ENCODE measurements at places on chromosomes 4 and X.

DNA sequence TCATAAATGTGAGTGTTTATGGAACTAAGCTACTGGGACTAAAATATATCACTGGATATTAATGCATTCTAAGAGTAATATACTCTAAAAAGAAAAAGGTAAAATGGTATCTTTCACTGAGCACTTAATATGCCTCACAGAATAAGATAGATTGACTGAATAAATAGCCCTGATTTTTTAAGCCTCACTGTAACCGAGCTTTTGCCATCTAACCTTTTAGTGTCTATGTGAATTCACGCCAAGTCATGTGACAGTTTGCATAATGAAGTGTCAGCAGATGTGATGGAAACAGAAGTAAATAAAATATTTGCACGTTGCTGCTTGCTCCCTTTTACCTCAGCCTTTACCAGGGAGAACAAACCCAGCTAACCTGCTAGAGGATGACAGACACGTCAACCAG is 119.7 kb upstream of the NWD2 start:
- no peak for DNase-seq

DNA sequence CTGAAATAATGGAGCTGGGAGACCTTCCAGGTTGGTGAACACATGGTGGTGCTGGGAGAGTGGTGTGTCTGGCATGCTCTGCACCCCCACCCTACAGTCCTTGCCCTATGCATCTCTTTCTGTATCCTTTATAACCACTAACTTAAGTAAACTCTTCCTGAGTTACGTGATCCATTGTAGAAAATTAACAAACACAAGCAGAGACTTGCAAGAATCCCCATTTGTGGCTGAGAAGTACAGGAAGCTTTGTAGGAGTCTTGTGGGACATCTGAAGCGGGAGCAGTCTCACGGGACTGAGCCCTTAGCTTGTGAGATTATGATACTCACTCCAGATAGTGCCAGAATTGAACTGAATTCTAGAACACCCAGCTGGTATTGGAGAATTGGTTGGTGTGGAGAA is 14.3 kb upstream of the FAM13A start:
- DNase-seq: no peak

DNA sequence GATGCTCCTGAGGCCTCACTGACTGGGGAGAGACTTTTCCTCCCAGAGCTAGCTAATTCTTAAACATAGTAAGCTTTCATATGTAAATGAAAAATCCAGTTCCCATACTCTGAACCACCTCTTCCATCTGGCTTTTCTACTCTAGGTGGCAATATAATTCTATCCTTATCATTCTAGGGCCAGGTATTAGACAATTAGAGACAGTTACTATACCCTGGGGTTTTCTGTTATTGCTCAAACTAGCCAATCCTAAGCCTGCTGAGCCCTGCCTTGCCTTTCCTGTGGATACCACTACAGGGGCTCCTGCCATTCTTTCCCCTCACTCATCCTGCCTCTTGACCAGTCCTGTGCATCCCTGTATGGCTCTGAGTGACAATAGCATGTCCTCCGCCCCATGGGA is 552.0 kb downstream of the STIM2 start:
- peak; percentile 46 for DNase-seq

DNA sequence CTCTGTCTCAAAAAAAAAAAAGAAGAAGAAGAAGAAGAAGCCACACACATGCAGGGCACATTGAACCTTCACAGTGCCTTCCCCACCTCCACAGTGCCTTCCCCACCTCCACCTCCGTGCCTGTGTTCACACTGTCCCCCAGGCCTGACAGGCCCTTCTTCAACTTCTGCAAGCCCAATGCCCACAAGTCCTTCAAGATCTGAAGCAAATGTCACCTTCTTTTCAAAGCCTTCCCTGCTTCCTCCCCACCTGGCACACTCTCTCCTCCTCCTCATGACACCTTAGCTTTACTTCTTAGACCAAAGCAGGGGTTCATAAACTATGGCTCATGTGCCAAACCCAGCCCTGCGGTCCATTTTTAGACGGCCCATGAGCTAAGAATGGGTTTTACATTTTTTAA is 19.9 kb downstream of the ELF4 start:
- DNase-seq: no peak

- peak; percentile 77 for DNase-seq
Measured at GRCh38 chrX:9341291-9342201, 123.3 kb upstream of the TBL1X start.

GRCh38 chrX:110397339-110397738 is 38.7 kb downstream of the RTL9 start:
- peak; percentile 27 for DNase-seq

DNA sequence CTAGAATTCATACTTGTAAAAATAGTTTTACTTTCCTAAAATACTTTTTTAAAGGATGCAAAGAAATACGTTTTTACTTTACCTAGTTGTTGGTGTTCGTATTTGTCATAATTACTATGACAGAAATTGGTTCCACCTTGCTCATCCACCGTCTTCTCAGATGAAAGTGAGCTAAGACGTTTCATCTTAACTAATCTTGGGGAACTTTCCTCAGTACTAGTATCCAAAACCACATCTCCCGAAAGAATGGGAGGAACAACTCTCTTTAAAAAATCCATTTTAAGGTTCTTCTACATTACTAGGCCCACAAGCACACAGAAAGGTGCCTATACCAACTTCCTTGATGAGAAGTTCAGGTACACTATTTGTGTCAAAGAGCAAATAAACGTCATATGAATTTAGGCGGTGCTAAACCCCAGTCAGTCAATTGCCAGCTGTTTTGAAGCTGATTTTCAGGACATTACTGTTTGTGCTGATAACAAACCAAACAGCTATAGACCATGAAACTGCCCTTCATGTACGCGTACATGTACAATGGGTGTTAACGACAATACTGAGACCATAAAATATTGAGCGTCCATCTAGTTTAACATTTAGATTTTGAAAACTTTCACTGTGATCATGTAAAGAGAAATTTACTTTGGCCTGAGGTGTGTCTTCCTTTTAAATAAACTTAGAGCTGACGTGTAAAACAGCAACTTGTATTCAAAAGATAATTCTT is 99.1 kb downstream of the FRYL start:
- DNase-seq: no peak

- no peak for DNase-seq
Measured at GRCh38 chr4:53529025-53529424, 62.3 kb downstream of the LNX1 start.

DNA sequence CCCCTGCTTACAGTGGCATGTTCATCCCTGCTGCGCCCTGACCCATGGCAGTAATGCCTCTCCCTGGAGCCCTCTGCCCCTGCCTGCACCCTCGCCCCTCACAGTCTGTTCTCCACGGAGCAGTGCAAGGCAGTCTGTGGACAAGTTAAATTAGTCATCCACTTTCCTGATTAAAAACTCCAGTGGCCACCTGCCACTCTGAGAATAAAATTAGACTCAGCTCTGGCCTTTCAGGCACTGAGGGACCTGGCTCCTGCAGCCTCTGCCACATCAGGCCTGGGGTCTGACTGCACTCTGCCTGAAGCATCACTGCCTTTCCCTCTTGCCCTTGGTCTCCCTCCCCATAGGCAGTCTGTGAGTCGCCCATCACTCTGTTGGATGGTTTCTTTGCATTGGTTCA is 53.6 kb downstream of the GRK4 start:
- peak; percentile 37 for DNase-seq

DNA sequence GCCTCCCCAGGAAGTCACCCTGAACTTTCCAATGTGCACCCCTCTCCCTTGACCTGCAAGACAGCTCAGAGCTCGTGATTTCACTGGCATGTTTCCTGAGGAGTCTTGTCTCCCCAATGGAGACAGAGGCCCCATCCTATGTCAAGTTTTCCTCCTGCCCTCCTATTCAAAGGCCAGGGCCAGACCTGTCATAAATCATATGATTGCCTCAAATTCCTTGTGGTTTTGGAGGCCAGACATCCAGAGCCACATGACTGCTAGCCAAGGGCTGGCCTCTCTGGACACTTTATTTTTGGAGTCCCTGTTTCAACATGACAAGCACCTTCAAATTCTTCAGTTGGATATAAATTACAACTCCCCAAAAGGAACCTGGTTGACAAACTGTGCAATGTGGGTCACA is 76.0 kb upstream of the TFDP3 start:
- no peak for DNase-seq

- DNase-seq: no peak
Measured at GRCh38 chr4:15935504-15936402, 2.8 kb downstream of the FGFBP1 start.

DNA sequence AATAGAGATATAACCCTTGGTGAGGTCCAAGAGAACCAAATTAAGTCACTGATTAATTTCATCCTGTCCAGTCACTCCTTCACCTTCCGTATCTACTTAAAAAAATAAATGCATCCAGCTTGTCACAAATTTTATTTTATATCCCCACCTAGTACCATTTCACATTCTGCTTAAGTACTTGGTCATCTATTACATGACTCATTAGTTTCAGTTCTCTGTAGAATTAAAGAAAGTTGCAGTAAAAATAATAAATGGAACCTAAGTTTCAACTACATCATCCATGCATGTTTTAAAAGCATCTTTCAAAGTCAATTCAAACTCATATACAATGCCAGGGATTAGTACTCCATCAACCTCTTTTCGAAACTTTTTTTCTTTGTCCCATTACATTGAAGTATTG is 130.2 kb downstream of the SH2D1A start:
- no peak for DNase-seq

DNA sequence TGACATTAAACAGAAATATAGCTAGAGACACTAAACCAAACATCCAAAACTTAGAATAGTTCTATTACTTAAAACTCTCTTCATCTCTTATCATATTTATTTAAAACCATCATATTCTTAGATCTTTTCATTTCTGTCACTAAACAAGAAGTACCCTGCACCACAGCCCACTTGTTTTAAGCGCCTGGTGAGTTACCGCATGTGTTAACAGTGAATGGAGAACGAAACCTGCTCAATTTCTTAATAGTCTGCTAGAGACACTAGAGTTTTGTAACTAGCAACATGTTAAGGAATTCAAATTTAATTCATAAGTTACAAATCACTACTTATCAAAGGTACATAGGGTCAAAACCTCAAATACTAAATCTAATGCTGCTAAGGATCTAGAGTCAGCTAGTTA is 111.5 kb downstream of the FBXW7 start:
- DNase-seq: no peak

All from NCI-H69 (cell line).